ENCODE measurements at places on chromosomes 1 and 21.

GRCh38 chr1:235588916-235589515, 60.6 kb downstream of the GNG4 start:
- DNase-seq, result no peak

DNA sequence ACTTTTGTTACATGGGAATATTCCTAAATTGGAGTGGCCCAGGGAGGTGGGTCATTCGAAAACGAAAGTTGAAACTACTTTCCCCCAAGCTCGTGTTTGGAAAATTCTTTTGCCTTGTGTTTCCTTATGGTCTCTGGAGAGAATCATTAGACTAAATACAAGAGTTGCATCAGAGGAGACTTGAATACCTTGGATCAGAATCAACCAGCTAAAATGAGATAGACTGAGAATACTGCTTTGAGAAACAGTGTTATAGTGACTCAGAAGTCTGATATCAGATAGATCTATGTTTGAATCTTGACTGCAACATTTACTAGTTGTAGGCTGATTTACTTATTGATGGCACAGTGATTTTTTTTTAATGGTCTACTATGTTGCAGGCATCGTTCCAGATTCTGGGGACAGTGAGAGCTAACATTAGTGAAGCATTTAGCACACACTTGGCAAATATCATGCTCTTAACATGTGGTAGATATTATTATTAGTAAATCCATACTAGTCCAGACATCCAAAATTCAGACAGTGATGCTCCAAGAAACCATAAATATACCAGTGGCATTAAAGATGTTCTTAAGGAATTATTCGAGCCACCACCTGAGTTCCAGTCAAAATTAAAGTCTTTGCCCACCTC, 12.9 kb upstream of the ACTN2 start:
- no peak for DNase-seq

GRCh38 chr1:69787151-69787550, 219.4 kb downstream of the LRRC7 start:
- DNase-seq, result no peak

- no peak for DNase-seq
Measured at GRCh38 chr1:115076384-115076915, 12.9 kb downstream of the TSPAN2 start.

- no peak for DNase-seq
Measured at GRCh38 chr1:165353731-165354671, 2.5 kb downstream of the LMX1A start.

DNA sequence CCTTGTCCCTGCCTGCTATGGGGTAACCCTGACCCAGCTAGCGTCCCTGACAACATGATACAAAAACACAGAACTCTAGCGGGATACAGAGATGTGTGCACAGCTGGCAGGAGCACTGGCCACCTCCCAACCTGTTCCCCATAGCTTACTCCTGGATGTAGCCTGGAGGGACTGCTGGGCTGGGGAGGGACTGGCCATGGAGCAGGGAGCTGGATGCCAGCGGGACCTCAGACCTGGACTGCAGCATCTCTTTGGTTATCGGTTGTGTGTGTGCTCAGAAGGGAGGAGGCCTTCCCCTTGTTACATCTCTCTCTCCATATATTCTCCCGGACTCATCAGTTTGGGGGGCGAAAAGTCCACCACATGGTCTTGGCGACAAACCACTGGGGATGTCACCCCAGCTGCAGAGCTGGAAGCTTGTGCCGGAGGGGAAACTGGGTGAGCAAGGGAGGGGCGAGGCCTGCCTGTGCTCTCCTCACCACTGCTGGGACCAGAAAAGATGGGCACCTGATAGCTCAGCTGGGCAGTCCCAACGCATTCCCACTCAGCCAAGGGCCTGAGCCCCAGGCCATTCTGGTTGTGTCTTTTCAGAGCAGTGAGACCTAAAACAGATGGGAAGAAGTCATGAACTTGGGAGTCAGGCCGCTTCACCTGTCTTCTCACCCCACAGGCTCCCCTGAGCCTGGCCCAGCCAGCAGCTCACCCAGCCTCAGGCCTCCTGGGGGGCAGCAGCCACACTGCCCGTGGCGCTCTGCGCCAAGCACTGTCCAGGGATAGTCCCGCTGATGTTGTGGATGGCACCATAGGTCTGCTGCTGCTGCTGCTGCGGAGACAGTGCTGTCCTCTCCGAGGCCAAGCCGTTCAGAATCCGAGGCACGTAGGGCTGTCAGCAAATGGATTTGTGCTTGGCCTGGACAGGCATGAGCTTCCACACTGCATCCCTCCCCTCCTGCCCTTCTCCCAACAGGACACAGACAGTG, 35.6 kb downstream of the TMEM63A start:
- no peak for DNase-seq

DNA sequence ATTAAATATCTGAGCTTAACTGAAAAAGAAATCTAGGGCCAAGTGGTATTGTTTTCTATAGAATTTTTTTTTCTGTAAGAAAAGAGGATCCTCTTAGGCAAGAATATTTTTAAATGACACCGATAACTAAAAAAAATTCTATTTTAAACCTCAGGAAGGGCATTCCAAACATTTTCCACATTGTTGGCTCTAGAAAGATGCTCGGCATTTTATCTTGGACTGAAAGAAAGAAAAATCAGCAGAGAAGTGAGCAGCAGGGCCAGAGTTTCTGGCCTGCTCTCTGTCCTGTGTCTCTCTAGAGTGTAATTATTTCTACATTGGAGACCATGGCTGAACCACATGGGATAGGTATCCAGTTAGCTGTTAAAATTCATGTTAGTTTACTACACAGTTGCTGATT, 192.5 kb upstream of the GREM2 start:
- no peak for DNase-seq

DNA sequence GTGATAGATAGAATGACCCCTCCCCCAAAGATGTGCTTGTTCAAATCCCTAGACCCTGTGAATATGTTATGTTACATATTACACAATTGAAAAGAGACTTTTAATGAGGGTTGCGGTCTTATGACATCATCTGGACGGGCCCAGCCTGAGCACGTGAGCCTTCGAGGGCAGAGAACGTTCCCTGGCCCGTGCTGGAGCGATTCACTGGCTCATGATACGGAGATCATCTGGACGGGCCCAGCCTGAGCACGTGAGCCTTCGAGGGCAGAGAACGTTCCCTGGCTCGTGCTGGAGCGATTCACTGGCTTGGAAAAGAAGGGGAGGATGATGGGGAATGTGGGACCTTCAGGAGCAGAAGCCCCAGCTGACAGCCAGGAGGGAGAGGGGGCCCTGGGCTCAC, 34.4 kb upstream of the COL18A1 start:
- no peak for DNase-seq

DNA sequence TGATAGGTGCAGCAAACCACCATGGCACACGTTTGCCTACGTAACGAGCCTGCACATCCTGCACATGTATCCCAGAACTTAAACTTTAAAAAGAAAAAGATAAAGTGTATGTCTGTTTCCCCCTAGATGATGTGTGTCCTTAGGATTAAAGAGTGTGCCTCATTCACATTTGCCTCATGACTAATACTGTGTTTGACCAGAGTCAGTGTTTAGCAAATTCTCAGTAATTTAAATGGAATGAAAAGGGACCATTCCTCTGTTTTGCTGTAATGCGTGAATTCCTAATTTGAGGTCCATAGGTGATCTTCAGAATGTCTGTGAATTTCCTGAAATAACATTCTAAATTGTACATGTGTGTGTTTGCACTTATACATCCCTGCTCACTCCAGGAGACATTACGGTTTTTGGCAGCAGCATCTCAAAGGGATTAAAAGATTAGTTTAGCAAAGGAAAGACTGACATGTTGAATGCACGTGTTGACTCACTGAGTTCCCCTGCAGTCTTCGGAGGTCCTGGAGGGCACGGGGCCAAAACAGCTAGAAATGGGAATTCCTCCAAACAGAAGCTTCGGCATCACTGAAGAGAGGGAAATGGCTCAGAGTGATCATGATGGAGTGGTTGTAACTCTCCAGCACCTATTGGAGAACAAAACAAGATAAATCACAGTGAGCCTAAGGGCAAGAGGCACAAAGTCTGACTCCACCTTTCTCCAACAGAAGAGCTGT, 19.1 kb upstream of the SLC35F3 start:
- DNase-seq, result no peak

DNA sequence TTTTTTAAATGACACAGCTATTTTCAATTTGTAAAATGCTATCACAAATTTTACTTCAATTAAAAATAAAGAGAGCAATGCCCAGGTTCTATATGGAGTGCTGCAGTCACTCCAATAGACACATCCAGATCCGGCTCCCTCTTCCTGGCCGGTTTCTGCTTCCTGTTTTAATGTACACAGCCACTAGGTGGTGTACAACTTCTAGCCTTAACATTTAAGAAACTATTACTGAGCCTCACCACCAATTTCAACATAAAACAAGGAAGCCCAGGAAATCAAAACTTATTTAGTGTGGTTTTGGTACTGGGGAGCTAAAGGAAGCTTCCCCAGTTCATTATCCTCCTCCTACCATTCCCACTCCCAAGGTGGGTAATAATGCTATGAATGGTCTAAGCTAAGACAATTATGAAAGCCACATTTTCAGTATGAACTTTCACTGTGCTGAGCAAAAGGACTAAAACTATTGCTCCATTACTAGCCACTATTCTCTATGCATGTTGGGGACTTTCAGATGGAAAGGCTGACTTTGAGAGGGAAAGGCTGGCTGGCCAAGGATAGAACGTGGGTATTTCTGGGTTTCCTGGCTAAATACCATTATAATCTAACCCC, 25.5 kb upstream of the MTMR11 start:
- DNase-seq, result peak; percentile 16

GRCh38 chr1:11571906-11572616, 82.2 kb downstream of the FBXO2 start:
- DNase-seq, result no peak

DNA sequence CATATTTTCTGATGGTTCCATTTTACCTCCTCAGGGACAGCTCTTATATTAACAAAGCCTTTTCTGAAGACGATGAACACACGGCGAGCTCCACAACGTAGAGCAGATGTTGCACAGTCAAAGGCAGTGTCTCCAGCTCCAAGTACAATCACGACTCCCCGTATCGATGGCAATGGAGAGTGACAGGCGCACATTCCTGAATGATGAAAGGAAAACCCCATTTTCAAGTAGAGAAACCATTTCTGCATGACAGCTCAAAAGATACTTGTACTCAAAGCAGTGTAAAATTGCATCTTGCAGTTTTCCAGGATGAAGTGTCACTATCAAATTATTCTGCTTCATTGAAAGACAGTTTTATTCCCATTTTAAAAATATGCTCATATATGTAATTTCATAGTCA, 327.6 kb downstream of the DPYD start:
- no peak for DNase-seq

DNA sequence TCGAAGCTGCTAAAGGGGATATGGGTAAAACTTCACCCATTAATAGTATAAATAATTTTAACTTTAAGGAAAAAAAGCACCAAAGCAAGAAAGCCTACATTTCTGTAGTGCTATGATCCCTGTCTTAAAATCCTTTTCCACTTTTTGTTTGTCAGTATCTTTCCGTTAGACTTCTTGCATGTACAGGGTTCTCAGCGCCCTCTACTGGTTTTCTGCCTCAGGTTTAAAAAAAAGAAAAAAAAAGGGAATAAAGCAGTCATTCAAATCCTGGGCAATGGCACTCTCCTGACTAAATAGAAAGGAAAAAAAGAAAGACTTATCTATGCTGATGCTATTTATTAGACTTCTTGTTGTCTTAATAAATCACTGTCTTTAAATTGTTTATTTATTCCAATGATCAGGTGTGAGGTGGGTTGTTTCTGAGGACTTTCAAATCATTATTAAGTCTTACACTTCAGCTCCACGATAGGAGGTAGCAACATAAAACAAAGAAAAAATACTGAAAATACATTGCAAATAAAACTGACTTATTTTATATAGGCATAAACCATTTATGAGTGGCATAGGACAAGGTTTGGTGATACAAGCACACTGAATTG, 475.4 kb upstream of the NR5A2 start:
- no peak for DNase-seq

DNA sequence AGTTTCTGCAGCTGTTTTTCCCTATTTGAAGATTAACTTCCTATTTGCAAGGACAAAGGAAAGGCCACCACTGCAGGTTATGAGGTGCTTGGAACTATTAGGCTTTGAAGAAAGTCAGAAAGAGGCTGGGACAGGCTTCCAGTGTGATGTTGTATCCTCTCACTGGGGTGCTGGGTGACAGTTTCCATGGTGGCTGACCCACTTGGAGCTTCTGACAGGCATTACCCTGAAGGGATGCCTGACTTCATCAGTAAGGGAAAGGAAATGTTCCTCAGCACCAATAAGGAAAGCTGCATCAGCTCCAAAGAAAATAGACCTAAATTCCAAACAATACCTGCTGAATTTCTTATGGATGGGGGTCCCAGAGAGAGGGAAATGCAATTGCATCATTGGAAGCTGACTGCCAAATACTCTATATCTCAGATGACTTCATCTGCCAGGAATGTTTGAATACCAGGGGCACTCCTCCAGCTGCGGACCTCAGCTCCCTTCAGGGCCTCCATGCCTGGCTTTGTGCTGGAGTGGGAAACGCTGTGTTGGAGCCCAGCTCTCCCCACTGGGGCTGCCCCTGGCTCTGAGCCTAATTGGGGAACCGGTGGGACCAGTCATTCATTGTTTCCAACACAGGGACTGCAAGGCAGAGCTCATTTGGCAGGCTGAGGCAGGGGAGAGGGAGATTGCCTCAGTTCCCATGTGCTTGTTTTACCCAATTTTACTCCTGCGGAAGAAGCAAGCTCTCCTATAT, 76.6 kb downstream of the RGL1 start:
- no peak for DNase-seq

DNA sequence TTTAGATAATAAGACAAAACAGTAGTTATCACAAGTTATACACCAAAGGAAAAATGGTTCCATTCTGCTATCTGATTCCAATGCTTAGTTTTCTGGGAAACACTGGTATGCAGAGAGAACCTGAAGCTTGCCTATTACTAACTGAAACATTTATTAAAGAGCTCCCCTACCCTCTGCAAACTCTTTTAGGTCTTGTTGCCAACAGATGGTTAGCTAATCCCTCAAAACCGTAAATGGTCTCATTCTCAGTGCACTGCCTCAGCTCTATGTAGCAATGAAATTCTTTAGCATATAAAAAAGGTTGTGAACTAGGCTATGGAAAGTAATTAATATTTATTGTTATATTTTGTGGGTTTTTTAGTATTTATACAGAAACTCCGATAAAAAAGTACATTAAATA, 20.4 kb downstream of the C21orf91 start:
- no peak for DNase-seq

DNA sequence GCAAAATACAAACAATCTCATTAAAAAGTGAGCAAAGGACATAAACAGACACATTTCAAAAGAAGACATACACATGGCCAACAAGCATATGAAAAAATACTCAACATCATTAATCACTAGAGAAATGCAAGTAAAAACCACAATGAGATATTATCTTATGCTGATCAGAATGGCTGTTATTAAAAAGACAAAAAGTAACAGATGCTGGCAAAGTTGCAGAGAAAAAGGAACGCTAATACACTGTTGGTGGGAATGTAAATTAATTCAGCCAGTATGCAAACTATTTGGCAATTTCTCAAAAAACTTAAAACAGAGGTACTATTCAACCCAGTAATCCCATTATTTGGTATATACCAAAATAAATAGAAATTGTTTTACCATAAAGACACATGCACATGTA, 32.2 kb upstream of the TNFSF18 start:
- DNase-seq, result no peak

All from stimulated activated CD8-positive, alpha-beta memory T cell treated with anti-CD3 and anti-CD28 coated beads, Interleukin-15, amount 100 ng/mL, for 4 hours (primary cell).